Midbrain (tissue), 1 donor: ENCODE measurements at places on chromosomes 4 and X.
A peak's percentile ranks its signal among the peaks of the same experiment; 100 is the strongest.

- no peak for DNase-seq
These were observed 52.2 kb downstream of the DCUN1D4 start for GRCh38 chr4:51895158-51895557.

- no peak for DNase-seq
These were observed 2.1 kb downstream of the EBP start for GRCh38 chrX:48523682-48524081.

GRCh38 chr4:73918058-73918457 lies 48.9 kb downstream of the CXCL1 start:
- DNase-seq = no peak

- peak; percentile 71 for DNase-seq
These were observed at the start of gene SCRG1 for GRCh38 chr4:173398779-173399415. SCRG1 (minus strand) TSS chr4:173399116; CDS start chr4:173391414, 7,702 bp downstream.

DNA sequence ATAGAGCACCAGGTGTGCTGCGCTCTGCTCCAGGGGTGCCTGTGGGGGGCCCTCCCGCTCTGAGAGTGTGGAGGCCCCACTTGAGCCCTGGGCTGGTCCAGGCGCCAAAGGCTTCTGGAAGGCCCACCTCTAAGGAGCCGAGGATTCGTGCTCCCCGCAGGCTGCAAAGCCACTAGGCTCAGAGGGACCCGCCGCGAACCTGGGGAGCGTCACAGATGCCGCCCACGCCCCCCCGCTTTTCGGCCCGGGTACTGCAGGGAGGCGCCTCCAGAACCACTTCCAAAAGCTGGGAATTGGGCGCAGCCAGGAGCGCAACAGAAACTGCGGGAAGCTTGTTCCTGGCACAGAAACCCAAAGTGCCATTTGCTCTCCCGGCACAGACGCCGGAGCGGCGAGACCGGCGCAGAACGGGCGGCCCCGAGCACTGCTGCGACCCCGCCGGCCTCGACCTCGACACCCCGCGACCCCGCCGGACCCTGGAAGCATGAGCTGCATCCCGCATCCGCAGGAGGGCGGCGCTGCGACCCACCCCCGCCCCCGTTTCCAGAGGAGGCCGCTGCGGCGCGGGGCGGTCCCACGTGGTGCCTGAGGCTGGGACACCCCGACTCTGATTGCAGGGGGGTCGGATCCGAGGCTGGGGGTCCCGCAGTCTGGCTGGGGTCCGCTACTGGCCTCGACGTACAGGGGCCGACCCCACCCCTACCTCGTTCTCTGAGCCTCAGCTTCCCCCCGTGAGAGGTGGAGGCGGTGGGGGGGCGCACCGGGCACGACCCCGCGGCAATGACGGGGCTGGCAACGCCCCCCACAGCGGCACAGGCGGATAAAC lies 30.8 kb downstream of the CPLX1 start:
- no peak for DNase-seq

- DNase-seq = no peak
These were observed 288.0 kb upstream of the SFRP2 start for GRCh38 chr4:154076921-154077320.

GRCh38 chr4:88623097-88623496 lies 30.8 kb downstream of the HERC3 start:
- no peak for DNase-seq

- DNase-seq = no peak
These were observed 75.9 kb upstream of the CAMK2D start for GRCh38 chr4:113837397-113837796.

DNA sequence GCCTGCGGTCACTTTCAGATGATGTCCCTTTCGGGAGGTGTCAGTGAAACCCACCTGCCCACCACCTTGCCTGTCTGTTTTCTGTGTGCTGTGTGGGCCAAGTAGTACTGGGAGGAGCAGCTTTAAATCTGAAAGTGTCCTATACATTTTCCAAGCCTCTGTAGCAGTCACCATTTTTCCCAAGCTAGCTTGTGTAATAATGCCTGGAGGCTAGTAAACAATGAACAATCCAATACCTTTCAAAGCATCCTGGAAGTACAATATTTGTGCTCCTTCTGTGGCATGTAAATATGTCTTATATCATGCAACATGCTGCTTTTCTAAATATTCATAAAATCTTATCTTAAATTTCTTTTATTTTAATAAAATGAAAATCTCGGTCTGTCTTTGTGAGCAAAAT lies 111.6 kb upstream of the C1GALT1C1 start:
- DNase-seq = no peak

DNA sequence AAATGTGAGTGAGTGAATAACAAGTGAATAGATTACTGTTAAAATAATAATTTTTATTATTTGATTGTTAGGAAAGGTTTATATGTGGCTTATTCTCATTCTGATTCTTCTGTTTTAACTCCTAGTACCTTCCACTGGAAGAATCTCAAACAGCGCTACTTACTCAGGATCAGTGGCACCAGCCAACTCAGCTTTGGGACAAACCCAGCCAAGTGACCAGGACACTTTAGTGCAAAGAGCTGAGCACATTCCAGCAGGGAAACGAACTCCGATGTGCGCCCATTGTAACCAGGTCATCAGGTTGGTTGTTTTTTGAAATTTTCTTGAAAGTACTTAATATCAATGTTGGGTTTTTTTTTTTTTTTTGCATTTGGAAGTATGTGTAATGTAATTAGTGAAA lies 117.6 kb upstream of the BMPR1B start:
- DNase-seq = no peak

- no peak for DNase-seq
These were observed 4.1 kb downstream of the SULT1E1 start for GRCh38 chr4:69855822-69856221.

GRCh38 chrX:80576806-80577533 lies 156.7 kb downstream of the TENT5D start:
- DNase-seq = no peak

DNA sequence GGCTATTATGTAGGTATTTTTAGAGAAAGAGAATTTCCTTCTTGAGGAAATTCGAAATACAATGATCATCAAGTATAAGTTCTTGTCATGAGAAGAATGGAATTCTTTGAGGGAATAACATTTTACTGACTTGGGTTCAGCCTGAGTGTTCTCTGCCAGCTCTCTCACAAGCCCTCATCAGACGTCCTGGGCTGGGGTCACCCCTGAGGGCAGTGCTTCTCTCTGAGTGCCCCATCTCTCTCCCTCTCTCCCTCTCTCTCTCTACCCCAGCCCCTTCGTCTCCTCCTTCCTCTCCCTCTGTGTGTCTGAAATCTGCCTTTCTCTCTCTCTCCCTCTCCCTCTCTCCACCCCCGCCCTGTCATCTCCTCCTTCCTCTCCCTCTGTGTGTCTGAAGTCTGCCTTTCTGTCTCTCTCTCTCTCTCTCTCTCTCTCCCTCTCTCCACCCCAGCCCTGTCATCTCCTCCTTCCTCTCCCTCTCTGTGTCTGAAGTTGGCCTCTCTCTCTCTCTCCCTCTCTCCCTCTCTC lies 241.7 kb upstream of the PSAPL1 start:
- DNase-seq = no peak

DNA sequence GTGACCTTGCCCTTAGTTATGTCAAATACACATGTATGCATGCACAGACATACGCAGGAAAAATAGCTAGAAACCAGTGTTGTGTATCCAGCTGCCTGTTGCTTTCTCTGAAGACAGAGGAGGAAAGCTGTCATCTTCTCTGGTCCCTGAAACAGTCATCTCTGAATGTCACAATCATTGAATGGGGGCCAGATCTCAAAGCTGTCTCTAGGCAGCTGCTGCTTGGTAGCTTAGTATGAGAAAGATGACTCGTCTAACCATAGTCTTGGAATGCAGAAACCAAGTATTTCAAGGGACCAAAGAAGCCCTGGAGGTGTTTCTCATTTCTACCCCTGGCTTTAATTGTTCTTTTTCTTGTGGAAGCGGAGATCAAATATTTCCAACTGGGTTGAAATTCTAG lies 4.0 kb downstream of the GRIA3 start:
- no peak for DNase-seq

GRCh38 chrX:3743801-3744439 lies 30.5 kb upstream of the PRKX start:
- no peak for DNase-seq

DNA sequence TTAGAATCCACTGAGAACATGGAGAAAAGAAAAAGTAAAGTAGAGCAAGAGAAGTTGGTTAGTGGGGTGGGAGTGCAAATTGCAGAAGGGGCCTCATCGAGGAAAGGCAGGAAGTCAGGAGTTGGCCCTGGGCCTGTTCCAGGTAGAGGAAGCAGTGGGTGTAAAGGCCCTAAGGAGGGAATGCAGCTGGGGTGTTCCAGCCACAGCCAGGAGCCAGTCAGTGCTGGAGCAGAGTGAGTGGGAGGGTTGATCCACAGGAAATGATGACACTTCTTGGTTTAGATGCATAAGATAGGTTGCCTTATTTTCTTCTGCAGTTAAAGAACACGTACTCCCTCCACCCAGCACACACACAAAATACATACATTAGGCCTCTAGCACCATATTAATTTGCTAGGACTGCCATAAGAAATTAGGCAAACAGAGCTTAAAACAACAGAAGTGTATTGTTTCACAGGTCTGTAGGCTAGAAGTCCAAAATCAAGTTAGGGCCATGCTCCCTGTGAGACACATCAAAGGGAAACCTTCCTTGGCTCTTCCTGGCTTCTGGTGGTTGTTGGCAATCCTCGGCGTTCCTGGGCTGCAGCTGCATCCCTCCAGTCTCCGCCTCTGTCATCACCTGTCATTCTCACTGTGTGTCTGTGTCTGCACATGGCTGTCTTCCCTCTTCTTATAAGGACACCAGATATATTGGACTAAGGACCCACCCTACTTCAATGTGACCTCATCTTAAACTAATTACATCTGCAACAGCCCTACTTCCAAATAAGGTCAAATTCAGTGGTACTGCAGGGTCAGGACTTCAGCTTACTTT lies 205.9 kb downstream of the AASDH start:
- no peak for DNase-seq

- no peak for DNase-seq
These were observed 14.4 kb downstream of the TXK start for GRCh38 chr4:48119646-48120045.

- no peak for DNase-seq
These were observed 34.1 kb downstream of the CNKSR2 start for GRCh38 chrX:21408307-21408706.

DNA sequence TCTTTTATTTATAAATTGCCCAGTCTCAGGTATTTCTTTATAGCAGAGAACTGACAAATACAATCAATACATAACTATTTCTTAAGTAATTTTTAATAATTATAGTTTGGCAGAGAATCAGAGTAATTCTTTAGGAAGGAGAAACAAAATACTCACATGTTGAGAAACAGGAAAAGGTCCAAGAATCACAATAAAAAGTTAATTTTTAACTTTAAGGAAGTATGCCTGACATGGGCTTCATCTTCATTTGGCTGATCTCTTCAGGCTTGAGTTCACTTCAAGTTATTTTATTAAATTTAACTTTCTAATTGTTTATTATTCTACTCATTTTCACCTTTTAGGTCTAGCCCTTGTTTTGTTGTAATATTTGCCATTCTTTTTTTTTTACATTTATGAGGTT lies 36.1 kb upstream of the RNF150 start:
- DNase-seq = no peak
